ENCODE measurements at places on chromosomes 12 and 14.

DNA sequence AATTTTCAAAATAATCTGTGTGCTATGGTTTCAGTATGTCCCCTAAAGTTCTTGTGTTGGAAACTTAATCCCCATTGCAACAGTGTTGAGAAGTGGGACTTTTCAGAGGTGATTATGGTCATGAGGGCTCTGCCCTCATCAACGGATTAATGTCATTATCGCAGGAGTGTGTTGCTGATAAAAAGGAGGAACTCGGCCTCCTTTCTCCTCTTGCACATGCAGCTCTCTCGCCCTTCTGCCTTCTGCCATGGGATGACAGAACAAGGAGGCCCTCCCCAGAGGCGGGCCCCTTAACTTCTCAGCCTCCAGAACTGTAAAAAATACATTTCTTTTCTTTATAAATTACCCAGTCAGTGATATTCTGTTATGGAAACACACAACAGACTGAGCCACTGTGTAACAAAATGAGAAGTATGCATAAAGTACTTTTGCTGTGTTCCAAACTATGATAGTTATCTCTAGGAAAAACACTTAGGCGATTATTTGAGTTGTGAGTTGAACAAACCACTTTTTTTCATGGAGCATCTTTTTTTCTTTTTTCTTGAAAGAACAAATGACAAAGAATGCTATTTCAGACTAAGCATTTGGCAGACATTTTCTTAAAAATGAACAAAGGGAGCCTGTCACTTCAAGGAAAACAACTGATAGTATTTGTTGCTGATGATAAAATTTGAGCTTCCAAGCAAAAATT, 134.8 kb upstream of the FUT8 start:
- no peak for DNase-seq

- no peak for DNase-seq
These were observed 155.4 kb downstream of the DIO2 start for GRCh38 chr14:80055667-80056496.

- DNase-seq, result peak; percentile 29
These were observed 5.5 kb downstream of the ITGA5 start for GRCh38 chr12:54413284-54414190.

DNA sequence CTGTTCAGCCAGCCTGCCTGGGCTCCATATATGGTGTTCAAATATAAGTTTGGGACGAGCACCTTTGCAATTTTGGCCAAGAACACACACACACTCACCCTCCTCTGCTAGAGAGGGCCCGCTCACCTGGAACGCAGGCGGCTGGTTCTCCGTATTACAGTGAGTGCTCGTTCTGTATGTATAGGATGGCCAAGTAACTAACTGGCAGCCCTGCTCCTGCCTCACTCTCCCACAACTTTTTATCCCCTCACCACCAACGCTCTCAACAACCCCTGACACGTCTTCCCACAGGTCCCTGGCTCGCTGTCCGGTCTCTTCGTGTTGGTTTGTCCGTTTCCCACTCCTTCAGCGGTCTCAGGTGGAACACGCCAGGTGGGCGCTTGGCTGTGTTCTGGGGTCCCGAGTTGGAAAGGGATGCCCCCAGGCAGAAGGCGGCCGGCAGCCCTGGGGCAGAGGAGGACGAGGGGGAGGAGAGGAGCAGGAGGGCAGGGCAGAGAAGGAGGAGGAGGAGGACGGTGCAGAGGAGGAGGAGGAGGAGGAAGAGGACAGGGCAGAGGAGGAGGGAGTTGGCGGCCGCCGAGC, 398 bp upstream of the MSRB3 start:
- DNase-seq, result no peak

DNA sequence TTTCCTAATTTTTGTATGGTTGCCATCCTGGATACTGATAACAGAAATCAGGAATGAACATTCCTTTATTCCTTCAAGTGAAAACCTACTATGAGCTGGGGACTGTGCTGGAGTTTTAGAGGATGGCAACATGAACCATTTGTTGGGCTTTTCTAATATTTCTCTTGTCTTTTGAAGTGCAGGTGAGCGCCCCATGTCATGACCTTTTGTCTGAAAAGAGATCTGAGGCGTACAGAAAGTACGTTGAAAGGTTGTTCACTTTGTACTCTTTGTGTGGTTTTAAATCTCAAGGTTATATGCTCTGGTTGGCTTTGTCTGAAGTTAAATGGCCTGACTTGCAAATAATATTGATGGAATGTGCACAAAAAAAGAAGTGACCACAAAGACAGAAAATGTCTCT, 79.0 kb downstream of the GAS2L3 start:
- no peak for DNase-seq

DNA sequence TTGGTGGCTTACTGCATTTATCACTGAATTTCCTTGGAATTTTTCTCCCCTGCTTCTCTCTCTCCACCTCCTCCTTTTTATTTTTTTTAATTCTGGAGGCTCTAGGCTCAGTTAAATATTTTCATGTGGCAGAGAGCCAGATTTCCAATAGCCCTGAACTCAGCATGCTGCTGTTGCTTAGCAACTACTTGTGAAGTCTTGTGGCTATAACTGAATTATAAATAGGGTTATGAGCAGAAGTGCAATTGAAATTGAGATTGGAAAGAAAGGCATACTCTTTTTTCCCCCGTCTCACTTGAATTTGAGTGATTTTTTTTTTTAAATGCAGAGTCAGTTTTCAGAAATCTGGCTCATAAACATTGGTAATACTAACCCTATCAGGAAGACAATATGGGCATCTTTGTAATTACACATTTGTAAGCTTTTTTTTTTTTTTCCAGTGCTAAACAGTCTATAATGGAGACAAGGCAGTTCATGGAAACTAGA, 38.3 kb downstream of the ATF7IP start:
- DNase-seq, result no peak

GRCh38 chr12:104222976-104223375, 7.4 kb downstream of the TXNRD1 start:
- DNase-seq, result no peak

GRCh38 chr12:10562306-10562933, 51.0 kb downstream of the MAGOHB start:
- DNase-seq, result peak; percentile 56

DNA sequence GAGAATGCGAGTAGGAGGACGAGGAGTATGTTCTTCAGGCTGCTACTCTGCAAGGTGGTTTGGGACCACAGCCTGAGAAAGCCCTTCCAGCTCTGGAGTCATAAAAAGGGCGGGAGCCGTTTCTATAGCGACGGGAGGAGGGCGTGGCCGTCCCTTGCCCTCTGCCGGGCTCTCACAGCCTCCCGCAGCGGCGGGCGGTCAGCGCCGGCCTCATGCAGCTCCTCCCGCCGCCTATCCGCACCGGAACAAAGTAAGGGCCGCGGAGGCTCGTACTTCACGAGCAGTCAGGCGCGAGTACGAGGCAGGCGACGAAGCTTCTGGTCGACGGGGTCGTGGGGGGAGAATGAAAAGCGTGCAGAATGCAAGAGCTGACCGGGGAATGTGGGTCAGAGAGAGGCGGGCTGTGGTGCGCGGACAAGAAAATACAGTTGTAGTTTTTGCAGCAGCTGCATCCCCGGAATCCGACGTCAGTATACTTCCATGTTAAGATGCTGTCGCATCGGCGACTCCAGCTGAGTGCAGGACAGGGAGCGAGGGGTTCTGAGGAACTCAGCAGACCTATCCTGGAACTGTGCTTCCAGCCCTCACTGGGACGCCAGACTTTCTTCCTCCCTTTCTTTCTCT, at the start of gene DYRK4:
Gene DYRK4 (plus strand): TSS at position 175 of the 624 bp plus-strand sequence. CDS start 38 bp downstream, at position 213.
- DNase-seq, result no peak

GRCh38 chr12:41897593-41897992, 247.1 kb downstream of the GXYLT1 start:
- DNase-seq, result no peak

GRCh38 chr12:22408610-22409376, 74.3 kb upstream of the ST8SIA1 start:
- no peak for DNase-seq

DNA sequence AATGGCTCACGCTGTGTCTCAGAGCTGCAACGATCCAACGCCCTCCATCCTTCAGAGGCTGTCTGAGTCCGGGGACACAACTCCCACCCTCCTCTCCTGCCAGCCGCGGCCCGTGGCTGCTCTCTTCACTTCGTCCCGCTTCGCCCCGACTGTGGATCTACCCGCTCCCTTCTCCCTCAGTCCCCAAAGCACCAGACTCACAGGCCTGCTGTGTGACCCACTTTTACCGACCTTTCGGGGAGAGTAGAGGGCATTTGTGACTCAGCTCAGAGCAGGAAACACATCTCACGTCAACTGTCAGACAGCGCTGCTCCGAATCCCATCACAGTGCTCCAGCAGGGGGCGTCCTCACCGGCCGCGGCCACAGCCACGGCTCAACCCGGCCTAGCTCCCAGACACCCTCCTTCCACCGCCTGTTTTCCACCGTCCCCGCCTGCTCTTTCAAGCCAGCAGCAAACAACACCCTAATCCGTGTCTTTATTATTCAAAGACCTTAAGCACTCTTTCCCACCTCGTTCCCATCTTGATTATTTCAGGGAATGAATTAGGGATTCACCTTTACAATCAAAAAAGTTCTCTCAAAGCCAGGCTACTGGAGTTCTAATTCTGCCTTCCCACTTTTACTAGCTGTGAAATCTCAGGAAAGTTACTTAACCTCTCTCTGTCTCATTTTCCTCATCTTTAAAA, 5.0 kb upstream of the AQP2 start:
- DNase-seq, result peak; percentile 85

GRCh38 chr12:106287364-106287763, 15.2 kb upstream of the TCP11L2 start:
- DNase-seq, result no peak

DNA sequence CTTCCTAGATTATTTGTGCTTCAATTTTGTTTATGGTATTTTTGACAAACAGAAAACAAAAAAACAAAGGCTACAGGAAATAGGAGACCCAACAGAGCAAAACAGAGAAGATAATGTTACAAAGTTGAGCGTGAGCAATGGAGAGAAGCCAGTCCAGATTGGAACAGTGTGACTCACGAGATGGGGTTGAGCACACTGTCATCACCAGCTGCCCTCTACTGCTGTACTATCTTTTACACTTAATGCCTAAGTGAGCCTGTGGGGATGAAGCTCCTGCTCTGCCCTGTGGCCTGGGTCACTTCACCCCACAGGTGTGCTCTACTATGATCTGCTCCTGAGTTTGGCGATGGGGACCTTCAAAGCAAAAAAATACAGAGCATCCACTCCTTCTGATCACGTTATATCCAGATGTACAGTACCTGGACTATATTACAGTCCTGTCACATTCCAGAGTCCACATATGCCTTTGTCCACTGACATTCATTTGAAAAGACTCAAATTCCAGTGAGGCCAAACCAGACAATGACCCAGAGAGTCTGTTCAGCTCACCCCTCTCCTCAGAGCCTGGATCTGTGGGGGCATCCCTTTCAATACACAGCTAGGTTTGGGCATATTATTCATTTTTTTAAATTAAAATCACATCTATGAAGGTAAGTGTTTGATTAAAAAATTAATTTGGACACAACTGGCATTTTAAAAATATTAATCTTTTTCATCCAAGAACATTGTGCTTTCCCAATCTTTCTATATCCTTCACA, 4.4 kb downstream of the IPO8 start:
- DNase-seq, result no peak

DNA sequence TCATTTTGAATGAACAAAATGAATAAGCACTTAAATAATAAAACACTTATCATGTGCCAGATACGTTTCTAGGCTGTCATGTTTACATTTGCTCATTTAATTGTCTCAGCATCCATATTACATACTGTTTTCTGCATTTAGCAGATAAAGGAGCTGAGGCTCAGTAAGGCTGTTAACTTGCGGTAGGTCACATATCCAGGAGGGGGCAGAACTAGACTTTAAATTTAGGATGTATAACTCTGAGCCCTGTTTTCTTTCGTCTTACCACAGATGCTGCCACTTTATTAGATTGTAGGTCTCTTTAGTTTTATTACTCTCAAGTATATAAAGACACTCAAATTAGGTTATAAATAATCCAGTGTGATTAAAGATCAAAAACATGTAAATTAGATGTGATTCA, 17.7 kb downstream of the IRAK4 start:
- peak; percentile 5 for DNase-seq

- DNase-seq, result no peak
These were observed 311.0 kb upstream of the FLRT2 start for GRCh38 chr14:85218982-85219381.

- no peak for DNase-seq
These were observed 93.5 kb upstream of the CEP83 start for GRCh38 chr12:94553130-94553519.

GRCh38 chr12:132152953-132153352, 8.7 kb downstream of the NOC4L start:
- no peak for DNase-seq

DNA sequence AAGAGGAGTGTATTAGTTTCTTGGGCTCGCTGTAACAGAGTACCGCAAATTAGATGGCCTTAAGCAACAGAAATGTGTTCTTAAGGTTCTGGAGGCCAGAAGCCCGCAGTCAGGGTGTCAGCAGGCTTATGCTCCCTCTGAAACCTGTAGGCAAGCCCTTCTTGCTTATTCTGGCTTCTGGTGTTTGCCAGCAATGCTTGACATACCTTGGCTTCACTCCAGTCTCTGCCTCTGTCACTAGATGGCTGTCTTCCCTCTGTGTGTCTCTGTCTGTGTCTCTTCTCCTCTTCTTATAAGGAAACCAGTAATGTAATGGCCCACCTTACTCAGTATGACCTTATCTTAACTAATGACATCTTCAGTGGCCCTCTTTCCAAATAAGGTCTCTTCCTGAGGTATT, 85.1 kb downstream of the DERA start:
- DNase-seq, result no peak

DNA sequence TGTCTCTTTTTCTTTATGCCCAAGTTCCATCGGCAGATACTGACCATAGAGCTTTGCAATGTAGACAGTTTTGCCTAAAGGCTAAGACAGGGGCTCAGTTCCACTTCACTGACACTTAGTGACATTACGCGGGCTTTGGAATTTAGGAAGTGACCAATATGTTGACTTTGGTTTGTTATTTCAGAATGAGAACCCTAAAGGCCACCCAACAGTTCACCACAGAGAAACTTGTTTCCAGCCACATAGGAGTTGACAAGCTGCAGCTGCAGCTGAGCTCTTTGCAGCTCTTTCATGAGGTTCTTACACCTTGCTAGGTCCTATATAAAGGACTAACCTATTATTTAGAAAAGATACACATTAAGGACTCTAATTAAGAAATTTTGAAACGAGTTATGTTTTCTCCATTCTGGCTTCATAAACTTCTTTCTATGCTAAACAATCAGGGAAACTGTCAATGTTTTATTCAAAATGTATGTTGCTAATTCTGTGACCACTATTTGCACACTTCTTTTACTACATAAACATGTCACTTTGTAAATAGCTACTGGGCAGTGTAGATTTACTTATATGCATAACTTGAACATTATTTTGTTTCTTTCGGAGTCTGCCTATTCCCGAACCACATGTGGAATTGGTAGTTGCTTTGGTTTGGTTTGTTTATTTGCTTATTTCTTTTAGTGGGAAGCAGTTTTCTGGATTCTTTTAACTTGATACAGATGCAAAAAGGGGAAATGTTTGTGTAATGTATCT, 18.5 kb upstream of the KLRD1 start:
- no peak for DNase-seq

- DNase-seq, result no peak
These were observed 165.4 kb downstream of the GCH1 start for GRCh38 chr14:54737132-54737711.

- no peak for DNase-seq
These were observed 113.2 kb downstream of the APAF1 start for GRCh38 chr12:98758331-98758730.

Data from bone marrow (tissue), 2 donors.